ENCODE measurements at places on chromosomes 3 and 15.

DNA sequence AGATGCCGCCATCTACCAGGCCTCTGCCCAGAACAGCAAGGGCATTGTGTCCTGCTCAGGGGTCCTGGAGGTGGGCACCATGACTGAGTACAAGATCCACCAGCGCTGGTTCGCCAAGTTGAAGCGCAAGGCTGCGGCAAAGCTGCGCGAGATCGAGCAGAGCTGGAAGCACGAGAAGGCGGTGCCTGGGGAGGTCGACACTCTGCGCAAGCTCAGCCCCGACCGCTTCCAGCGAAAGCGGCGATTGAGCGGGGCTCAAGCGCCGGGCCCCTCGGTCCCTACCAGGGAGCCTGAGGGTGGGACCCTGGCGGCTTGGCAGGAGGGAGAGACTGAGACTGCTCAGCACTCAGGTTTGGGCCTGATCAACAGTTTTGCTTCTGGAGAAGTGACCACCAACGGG is 22.6 kb downstream of the ALPK3 start:
- DNase-seq = no peak

GRCh38 chr3:113136071-113136470 is 75.3 kb upstream of the BOC start:
- no peak for DNase-seq

DNA sequence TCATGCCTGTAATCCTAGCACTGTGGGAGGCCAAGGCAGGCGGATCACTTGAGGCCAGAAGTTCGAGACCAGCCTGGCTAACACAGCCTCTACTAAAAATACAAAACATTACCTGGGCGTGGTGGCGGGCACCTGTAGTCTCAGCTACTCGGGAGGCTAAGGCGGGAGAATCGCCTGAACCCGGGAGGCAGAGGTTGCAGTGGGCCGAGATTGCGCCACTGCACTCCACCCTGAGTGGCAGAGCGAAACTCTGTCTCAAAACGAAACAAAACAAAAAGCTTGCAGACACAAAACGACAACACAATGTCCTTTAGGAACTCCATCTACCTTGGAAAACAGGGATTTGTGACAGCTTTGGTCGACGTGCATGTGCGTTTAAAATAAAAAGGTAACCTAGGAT is 716 bp upstream of the KLHL24 start:
- no peak for DNase-seq

GRCh38 chr3:120093911-120094775 is at the start of gene GSK3B:
Gene GSK3B, minus strand, starts transcription at chr3:120094447. Its CDS starts 1,013 bp downstream, at chr3:120093434.
- peak; percentile 99 for DNase-seq

DNA sequence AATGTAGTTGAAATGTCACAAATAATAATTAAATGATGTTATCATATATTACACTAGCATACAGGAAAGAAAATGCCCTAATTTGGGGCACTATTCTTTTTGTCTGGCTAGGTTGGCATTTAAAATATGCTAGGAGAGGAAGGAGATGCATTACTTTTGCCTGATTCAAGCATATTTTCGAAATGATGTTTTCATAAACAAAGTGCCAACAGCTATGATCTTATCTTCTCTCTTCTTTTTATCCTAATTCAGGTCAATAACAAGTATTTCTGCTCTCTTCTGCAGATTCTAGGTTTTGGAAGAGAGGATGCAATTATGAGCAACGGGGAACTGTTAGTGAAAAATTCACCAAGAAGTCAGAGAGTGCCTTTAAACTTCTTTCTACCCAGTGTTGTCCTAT is 55.8 kb upstream of the NR2F2 start:
- no peak for DNase-seq

Measured in cortex of kidney (tissue), 1 donor.